ENCODE measurements at places on chromosomes 16 and 17. TPM values are rescaled to one million over a fixed set of nuclear protein-coding genes. Genes with fewer than 3 reads are reported as not detected.

Gene KCNG4
- not detected for total RNA-seq

Gene VWA3A
- total RNA-seq, result not detected

Gene OR4D1
- total RNA-seq, result not detected

Gene LRRC59
- total RNA-seq, result 243 TPM

Gene SLC5A10
- 0.36 TPM for total RNA-seq

Gene CLDN7
- total RNA-seq, result 1.9 TPM

Gene DUSP3
- total RNA-seq, result 59.5 TPM

Gene C16orf46
- 1.1 TPM for total RNA-seq

Gene ACSM2B
- total RNA-seq, result not detected

Gene SLC5A11
- 0.37 TPM for total RNA-seq

Gene ADAMTS18
- not detected for total RNA-seq

Gene TMEM114
- total RNA-seq, result not detected

Gene SALL1
- total RNA-seq, result 0.09 TPM

Gene CCL17
- total RNA-seq, result not detected

Gene ATP6V0C
- total RNA-seq, result 226 TPM

Gene CCL8
- not detected for total RNA-seq

Gene GPR179
- total RNA-seq, result 0.02 TPM

Gene DPEP3
- not detected for total RNA-seq

Gene ARL5C
- total RNA-seq, result not detected
